ENCODE measurements at places on chromosomes 6 and 20. TPM values are rescaled to one million over a fixed set of nuclear protein-coding genes. Genes with fewer than 3 reads are reported as not detected.

DNA sequence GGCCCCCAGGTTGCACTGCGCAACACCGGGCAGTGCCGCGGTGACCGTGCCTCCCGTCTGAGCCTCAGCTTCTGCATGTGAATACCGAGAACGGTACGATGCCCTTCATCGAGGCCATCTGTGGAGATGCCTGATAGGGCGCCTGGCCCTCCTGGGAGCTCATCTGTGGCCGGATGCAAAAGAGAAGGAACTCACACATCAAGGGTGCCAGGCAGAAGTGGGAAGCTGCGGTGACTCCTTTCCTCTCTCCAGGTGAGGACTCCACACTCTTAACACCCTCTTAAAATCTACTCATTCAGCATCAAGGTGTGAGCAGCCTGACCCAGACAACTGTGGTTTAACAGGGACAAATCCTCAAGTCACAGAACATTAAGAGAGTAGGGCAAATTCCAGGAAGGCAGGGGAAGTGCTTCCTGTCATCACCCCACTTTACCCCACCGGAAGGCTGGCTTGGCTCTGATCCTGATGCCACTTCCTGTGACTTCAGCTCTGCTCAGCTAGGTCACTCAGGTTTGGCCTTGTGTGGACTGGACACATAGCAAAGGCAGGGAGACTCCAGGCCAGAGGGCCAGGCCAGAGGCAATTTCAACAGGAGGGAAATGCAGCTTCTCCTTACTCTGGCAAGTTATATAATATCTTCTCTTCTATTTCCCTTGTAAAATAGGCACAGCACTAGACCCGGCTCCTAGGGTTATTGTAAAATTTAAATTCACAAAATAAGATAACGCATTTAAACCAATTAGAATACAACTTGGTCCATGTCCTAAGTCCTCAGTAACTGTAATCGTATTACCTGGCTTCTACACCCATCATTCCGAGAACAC lies 69.4 kb downstream of the CPNE5 start:
- DNase-seq, result no peak

RAD21L1 gene
- 0.57 TPM for total RNA-seq

CGA gene
- total RNA-seq, result not detected

- DNase-seq, result no peak
These were observed 131.7 kb upstream of the THBS2 start for GRCh38 chr6:169385237-169385880.

GRCh38 chr6:108565893-108566292 lies 5.2 kb downstream of the FOXO3 start:
- no peak for DNase-seq

C6orf15 gene
- total RNA-seq, result not detected

GRCh38 chr20:53028337-53029007 lies 56.3 kb downstream of the TSHZ2 start:
- DNase-seq, result peak; percentile 48

BLOC1S5 gene
- total RNA-seq, result 20.8 TPM

COX4I2 gene
- total RNA-seq, result not detected
